ENCODE measurements at places on chromosomes 11 and 22.

- no peak for DNase-seq
These were observed 87.4 kb upstream of the CHORDC1 start for GRCh38 chr11:90310210-90310609.

- no peak for DNase-seq
These were observed 198.5 kb upstream of the NCAM1 start for GRCh38 chr11:112762707-112763090.

DNA sequence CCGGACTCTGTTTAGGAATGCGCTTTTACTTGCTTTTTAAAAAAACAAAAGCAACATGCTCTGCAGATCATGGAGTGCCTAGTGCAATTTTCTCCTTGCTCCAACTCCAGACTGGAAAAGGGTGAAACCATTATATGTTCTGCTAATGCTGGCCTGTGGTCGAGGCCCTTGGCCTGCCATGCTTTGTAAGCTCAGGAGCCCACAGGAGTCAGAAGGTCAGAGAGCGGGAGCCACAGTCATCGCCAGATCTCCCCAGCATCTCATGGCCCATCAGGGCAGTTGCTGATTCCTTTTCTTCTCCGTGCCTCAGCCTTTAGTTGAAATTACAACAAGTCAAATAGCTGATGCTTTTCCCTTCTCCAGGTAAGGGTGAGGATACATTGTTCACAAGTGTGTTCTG lies 80.3 kb downstream of the DDIAS start:
- no peak for DNase-seq

- DNase-seq: no peak
These were observed 29.4 kb downstream of the TUB start for GRCh38 chr11:8110396-8110795.

DNA sequence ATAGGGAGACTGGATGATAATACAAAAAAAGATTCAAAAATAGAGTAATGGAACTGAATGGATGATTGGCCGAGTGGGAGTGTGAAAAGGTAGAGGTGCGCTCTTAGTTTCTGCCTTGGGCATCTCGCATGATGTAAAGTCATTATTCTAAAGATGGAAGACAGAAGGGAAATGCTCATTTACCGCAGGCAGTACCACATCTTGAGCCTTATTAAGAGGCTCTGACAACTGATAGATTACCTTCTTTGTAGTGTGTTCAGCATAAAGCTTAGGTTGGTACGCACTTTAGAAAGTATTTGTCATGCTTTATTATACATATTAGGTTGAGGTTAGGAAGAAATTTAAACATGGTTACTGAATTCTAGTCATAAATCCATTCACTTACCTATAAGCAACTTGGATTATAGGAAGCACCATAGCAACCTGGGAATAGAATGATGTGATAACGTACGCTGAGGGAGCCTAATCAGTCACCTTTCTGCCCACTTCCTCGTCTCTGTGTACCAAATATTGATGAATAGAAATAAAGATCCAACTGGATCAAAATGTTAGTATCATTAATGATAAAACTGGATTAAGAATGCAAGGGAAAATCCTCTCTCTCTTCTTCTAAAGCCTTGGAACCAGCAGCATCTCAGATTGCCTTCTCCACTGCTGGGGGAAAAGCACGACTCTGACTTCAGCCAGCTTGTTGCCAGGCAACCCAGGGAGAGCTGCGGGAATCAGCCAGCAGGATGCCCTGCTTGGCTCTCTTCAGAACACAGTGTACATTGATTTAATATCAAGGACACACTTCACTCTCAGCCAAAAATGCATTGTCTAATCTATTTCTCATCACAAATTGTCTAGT lies 29.0 kb upstream of the VWA5A start:
- peak; percentile 26 for DNase-seq

- DNase-seq: peak; percentile 80
These were observed 68.3 kb downstream of the ARHGEF12 start for GRCh38 chr11:120404495-120404894.

GRCh38 chr22:19874307-19875060 lies 19.8 kb upstream of the GNB1L start:
- no peak for DNase-seq

- no peak for DNase-seq
These were observed 33.7 kb downstream of the APLP2 start for GRCh38 chr11:130103296-130103814.

- DNase-seq: peak; percentile 85
These were observed 62.6 kb upstream of the PTPRJ start for GRCh38 chr11:47917599-47918369.

- no peak for DNase-seq
These were observed 19.3 kb downstream of the SYN3 start for GRCh38 chr22:33038836-33039235.

DNA sequence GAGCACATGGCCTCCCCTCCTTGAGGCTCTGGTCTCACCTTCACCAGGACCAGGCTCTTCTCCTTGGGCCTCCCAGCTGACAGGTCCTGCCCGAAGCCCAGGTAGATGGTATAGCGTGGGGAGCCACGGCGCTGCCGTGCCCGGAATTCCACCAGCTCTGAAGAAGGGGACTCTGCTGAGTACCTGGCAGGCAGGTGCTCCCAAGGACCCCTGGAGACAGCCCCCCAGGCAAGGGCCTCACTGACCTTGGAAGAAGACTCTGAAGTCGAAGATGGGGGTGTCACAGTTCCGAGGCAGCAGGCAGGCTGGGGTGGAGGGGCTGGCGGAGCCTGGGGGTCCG lies 2.8 kb downstream of the IRF7 start:
- no peak for DNase-seq

GRCh38 chr11:75653532-75653931 lies 15.3 kb downstream of the MAP6 start:
- no peak for DNase-seq

- DNase-seq: no peak
These were observed 30.9 kb downstream of the MIF start for GRCh38 chr22:23925020-23925606.

DNA sequence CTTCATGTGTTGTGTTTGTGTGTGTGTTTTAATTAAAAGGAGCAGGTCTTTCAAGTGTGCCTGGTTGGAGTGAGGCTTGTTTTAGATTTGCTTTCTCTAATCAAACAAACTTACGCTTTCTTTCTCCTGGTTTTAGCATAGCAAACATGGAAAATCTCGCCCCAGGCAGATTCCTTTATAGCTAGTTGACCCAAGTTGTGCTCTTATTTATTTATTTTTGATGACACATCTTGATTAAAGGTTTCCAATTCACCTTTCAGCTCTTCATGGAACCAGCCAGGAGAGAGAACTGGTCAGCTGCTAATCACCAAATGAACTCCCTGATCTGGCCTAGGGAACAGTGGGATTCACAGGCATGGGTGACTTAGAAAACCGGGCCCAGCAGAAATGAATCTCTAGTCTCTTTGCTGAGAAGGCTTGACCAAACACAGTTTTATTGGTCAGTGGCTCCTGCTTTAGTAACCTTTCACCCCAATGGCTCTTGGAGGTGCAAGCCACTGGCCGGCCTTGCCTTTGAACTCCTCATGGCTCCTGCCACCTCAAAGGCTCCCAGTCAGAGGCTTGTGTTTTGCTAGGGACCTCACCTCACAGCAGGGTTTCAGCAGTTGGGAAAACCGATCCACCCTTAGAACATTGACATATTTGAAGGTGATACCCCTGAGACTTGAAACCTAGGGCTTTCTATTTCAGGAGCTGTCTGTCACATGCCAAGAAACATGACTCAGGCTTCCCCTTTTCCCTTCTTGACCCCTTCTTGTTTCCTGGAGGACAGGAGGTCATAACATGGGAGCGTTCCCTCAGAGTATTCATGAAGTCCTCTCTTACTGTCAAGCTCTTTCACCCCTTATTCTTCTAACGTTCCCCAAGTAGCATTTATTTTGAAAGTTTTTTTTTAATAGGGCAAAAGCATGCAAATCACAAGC lies 48.8 kb downstream of the EXT2 start:
- DNase-seq: no peak

DNA sequence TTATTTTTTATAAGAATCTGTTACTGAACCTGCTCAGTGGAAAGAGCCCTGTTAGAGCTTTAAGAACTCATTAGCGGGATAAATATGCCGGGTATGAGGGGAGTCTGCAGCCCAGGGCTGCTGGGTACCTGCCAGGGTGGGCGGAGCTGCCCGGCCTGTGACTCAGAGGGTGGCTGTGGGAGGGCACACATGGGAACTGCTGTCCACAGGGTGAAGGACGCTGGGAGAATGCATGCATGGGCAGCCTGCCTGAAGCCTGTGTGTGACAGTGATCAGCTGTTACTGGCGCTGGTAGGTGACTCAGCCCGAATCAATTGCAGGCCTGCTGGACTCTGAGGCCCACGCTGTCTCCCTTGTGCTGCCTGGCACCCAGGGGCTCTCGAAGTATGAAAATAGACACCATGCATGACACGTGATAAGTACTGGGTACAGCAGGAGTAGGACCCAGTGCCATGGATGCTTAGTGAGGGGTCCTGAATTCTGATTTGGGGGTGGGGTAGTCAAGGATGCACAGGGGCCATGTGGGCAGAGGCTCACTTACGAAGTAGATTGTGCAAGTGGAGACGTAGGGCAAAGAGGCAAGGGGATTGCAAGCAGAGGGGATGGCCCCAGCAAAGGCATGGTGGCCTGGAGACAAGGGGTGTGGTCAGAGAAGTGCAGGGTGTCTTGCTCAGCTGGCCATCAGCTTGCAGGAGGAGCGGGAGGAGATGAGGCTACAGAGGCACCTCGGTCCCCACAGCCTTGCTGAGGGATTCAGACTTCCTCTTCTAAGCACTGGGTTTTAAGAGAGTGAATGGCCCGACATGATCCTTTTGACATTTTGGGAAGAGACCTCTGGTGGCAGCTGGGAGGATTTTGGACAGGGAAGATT lies 36.5 kb downstream of the GRIK4 start:
- peak; percentile 59 for DNase-seq

DNA sequence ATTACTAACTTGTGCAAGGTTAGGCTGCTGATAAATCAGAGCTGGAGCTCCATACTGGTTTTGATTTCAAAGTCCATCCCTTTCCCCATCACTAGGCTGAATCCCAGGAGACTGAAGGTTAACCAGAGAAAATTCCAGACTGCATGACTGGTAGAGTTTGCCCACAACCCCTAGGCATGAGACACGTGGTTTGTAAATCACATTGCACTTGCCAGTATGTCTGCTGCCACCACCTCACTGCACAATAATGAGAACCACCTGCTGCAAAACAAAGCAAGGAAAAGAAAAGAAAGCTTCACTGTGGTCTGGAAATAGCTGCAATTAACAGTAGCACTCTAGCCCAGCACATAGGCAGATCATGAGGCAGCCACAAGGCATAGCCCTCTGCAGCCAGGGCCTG lies 67.6 kb upstream of the NTM start:
- no peak for DNase-seq

GRCh38 chr11:116993599-116993998 lies 104.6 kb downstream of the SIK3 start:
- DNase-seq: peak; percentile 69

DNA sequence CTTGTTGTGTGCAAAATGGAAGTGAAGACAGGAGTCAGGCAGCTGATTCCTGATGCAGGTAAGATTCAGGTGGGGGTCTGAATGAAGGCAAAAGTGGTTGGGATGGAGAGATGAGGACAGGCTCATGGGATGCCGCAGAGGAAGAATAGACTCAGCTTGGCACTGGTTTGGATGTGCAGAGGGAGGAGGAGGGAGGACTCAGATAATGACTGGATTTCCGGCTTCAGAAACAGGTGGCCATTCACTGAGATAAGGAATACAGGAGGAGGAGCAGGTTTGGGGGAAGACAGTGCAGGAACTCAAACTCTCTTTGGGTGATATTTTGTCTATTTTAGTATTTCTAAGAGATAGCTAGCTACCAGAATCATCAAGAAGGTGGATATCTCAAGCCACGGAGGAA lies 19.2 kb downstream of the RASSF10 start:
- DNase-seq: no peak

DNA sequence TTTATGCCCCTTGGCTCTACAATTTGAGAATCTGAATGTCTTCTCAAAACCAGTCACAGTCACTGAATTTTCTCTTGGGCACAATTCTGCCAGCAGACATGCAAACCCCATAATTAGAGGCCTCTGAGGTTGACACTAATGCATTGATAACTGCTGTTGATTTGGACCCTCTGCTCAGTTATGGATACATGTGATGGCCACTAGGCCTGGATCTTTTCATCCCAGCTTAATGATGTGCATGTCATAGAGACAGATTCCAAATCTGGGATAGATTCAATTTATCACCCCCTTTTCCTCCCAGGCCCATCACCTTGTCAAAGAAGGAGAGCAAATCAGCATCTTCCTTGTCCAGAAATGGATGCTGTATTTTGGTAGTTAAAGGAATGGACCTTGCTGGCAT lies 92.2 kb downstream of the C11orf91 start:
- no peak for DNase-seq

DNA sequence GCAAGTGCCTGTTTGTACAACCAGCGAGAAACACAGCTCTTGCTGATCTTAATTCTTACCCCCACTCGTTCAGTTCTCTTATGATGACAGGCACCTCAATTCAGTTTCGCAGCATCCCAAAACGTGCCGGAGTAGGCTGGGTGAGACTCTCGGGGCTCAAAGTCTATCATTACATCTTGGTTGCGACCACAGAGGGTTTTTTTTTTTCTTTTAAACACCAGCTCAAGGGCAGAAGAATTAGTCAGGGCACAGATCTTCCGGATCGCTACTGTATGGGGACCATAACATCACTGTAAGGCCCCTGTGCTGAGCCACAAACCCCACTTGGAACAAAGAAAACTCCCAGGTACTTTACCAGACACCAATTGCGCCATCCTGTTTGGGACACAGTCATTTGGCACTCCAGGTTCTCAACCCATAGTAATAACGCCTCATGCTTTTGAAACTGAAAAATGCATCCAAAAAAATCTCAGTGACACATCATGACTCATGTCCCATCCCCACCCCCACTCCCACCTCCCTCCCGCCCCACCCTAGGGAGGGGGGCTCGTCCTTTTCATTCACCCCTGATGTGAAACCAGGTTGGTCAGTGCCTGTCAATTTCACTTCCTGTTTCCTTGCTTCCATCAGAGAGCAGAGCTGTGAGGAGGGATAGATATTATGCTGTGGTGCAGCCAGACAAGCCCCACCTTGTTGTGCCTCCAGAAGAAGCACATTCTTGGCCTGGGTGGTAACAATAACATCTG lies 41.0 kb upstream of the CD5 start:
- DNase-seq: no peak

DNA sequence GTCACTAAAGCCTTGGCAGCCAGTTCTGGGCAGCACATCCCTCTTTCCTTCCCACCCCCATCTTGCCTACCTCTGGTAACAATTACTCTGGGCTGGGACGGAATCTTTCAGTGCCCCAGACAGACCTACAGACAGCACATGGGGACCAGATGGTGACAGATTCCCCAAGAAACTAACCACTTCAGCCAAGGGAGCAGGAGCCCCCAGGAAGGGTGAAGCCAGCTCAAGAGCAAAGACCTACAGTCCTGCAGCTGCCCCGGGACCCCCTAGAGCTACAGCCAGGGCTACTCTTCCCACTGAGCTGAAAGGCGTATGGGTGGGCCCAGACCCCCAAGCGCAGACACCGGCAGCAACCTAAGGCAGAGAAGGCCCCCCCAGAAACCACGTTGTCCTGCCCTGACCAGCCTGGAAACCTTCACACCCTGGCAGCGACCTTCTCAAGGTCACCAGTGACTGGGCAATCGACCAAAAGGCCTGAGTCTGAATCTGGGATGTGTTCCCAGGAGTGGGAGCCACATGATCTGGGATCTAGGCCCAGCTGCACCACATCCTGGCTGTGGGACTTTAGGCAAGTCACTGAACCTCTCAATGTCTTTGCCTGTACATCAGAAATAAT lies 65.8 kb downstream of the LRRC32 start:
- DNase-seq: no peak

Data from mesendoderm (in vitro differentiated cells).